Naive thymus-derived CD4-positive, alpha-beta T cell (primary cell): ENCODE measurements at places on chromosomes 3 and 15.

GRCh38 chr15:62979252-62979651 is 63.3 kb upstream of the TPM1 start:
- no peak for DNase-seq

DNA sequence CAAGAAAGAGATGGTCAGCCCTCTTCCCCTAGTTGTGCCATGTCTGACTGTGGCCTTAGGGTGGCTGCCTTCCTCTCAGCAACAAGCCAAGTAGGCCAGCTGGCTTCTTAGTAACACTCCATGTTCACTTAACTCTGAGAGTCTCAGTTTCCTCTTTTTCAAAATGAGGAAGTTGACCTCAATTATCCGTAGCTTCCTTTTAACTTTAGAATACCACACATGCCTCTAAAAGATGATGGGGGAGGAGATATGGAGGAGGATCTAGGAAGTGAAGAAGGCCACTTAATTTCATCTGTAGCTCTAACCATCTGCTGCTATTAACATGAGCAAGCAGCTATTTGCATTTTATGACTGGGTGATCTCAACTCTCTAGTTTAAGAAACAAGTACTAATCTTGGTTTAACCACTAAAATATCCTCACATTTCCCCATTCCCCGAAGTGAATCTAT is 32.9 kb downstream of the CD200R1L start:
- DNase-seq = no peak

DNA sequence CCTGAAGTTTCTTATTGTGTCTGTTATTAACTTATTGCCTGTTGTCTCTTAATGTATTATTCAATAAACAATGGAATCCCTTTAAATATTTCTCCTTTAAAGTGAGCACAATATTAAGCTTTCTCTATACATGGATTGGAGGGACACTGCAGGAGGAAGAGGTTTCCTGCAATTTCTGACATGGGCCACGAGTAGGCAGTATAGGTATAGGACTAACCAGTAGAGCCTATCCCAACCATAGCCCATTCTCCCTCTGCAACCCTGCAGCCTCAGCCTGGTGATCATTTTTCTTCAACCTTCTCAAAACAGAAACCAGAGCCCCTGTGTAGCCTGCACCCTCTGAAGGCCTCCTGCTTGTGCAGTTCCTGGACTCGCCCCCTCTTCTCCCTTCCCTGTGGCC is 124.8 kb downstream of the NEK10 start:
- no peak for DNase-seq

DNA sequence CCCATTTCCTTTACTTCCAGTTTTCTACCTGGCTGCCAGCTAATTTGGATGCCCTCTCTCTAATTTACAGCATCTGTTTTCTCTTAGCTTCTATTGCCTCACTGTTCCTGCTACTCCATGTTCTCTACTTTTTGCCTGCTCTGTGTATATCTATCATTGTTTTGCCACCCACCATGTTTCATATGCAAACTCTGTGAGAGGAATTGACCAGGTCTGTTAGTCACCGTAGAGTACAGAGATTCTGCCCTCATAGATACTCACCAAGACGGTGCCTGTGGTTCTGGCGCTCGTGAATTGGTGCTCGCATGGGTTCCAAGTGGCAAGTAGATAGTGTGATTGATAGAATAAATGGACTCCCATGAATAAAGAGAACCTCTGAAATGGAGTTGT is 288.8 kb downstream of the CNTN6 start:
- DNase-seq = no peak

- DNase-seq = peak; percentile 53
Observed at GRCh38 chr3:27861046-27862036, 139.2 kb upstream of the EOMES start.

DNA sequence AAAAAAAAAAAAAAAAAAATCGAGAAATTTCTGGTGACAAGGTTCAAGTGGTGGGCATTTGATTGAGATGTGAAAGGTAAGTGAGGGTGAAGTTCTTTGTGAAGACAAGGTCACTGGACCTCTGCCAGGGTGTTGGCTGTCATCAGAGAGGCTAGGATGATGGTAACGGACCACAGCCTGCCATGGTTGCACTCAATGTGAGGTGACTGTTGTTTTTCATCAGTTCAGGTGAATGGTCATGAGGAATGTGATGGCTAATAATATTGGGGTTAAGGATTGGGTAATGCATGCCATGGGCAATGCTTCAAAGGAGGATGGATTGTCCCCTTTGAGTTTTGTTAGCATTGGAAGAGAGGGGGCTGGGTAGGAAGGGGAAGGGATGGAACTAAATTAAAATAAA is 4.3 kb upstream of the ALPK3 start:
- DNase-seq = no peak

DNA sequence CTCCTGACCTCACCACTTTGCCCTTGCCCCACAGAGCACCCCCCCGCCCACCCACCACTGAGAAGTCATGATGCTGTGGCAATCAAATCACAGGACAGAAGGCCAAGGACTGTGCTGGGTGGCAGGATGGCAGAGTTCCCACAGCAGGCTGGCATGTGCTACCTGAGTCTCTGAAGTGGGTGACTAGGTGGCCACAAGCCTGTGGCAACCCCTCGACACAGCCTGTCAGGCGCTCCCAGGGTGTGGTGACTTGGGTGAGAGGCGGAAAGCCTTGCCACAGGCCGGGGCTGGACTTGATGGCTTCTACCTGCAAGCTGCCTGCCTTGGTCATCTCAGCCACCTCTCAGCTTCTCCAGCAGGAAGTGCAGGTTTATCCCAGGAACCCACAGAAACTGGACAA is 15.6 kb upstream of the DUSP7 start:
- DNase-seq = no peak

GRCh38 chr3:105413343-105413887 is 46.7 kb downstream of the ALCAM start:
- DNase-seq = no peak

DNA sequence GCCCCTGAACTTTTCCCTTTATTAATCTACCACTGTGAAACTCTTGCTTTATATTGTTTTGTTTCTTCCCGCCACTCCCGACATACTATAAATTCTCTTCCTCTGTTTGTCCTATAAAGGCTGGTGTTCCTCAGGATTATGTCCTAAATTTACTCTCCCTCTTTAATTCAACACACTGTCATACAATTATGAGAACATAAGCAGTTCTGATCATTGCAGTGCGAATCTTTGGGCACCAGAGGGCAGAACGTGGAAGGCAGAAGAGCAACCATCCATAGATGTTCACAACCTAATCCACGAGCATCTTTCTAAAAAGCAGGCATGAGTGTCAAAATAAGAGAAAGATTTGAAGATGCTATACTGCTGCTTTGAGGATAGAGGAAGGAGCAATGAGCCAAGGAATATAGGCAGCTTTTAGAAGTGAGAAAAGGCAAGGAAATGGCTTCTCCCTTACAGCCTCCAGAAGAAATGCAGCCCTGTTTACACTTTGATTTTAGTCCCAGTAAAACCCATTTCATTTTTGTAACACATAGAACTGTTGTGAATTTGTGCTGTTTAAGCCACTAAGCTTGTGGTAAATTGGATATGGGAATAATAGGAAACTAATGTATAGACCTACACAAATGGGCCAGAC is 179.4 kb downstream of the GBE1 start:
- peak; percentile 3 for DNase-seq

DNA sequence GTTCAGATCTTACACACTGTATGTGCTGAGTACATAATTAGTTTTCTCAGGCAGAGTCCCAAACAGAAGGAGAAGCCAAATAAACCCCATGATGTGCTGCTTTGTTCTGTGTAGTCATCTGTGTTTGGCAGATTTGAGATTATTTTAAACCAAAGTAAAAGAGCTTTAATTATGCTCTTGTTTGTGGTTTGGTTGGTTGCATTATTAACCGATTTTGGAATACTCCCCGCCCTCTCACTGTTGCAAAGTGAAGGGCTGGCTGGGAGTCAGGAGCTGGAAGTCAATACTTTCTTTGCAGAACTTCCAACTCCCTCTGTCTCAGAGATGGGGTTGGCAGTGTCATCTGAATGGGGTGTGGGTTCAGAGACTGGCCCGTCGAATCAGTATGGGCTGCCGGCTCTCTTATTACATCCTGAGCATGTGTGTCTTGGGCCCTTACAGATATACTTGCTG is 34.4 kb downstream of the SLCO3A1 start:
- DNase-seq = no peak

- DNase-seq = no peak
Observed at GRCh38 chr15:70789213-70789612, 25.9 kb upstream of the UACA start.

- no peak for DNase-seq
Observed at GRCh38 chr3:158808697-158809096, 6.8 kb downstream of the MFSD1 start.

DNA sequence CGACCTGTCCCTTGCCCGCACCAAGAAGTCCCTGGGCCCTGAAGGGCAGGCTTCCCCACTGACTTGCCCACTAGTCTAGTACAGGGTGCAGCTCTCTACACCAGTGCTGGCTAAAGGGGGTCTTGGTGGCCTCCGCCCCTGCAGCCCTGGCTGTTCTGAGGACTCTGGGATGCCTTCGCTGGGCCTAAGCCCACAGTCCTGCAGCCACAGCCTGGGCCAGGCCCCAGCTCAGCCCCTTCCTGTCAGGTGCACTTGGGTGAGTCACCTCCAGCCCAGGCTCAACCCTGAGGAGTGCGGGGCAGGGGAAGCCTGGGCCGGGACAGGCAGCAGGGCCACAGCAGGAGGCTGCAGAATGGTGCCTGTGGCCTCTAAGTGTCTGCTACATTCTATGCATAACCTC is 971 bp downstream of the C3orf22 start:
- DNase-seq = no peak

- no peak for DNase-seq
Observed at GRCh38 chr3:126573492-126574117, 14.9 kb upstream of the C3orf22 start.
